Sciatic nerve (tissue), 2 donors: ENCODE measurements at places on chromosomes 13 and 19. TPM values are rescaled to one million over a fixed set of nuclear protein-coding genes. Genes with fewer than 3 reads are reported as not detected.

DNA sequence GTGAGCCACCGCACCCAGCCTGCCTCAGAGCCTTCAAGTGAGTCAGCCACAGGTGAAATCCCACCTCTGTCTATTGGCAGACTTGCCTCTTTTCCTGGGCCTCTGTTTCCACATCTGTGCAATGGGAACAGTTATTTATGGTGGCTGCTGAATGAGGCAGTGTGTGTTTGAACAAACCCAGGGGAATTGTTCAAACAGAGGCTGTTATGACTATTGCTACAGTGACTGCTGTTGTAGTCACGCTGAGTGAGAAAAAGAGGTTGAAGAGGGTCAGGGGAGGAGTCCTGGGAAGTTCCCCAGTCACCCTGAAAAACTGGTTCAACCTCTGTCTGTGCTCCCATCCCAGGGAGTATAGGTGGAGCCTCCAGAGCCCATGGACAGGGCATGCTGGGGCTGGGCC is at the start of gene CEACAM19:
CEACAM19 (plus strand) TSS at position 83 of the 400 bp plus-strand sequence. CDS start 450 bp downstream, outside the sequence.
- DNase-seq: no peak

The CD33 gene
- total RNA-seq: 10.7 TPM

DNA sequence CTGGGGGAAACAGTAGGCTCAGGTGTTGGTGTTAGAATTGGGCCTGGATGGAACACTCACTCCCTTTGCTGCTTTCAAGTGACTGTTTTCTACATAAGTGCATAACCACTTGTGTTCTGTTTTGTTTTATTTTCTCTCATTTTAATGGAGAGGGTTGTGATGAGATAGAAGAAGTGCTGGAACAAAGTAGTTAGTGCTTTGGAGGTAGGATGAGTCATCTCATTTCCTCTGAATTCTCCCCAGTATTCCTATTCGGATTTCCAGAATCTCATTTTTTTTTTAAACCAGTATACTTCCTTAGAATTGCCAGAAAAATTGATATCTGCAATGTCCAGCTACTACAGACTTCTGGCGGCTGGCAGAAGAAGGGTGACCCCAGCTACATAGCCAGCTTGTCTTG is 575.9 kb downstream of the MYO16 start:
- DNase-seq: no peak

DNA sequence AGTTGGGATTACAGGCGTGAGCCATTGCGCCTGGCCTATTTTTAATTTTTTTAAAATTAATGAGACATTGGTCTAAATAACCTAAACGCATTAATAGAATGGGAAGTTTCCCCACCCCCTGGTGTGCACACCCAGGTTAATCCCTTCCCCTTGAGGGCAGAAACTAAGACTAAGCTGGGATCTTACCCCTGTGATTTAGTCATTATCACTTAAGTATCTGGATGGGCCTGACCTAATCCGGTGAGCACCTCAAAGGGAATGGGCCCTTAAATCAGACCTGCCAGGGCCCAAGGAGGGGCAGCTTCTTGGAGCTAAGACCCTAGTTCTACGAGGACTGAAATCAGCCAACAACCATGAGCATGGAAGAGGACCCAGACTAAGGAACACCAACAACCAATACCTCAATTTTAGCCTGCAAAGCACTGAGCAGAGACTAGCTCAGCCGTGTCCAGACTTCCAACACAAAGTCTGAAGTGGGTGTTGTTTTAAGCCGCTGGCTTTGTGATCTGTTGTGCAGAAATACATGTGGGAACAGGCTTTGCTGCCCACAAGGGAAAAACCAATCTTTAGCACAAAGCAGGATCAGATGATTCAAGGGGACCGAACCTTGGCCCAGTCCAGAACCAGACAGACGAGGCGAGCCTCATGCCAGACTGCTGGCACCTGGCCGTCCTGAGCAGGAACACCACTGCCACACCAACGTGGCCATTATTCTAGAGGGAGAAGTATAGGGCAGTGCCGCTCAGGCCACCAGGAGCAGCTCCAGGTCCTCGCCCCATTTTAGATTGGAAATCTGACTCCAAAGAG is 7.1 kb downstream of the UBE2S start:
- DNase-seq: no peak

GRCh38 chr13:53343361-53343744 is 314.7 kb downstream of the OLFM4 start:
- DNase-seq: no peak

The BBC3 gene
- total RNA-seq: 5.4 TPM

The FCGBP gene
- total RNA-seq: 83.1 TPM

DNA sequence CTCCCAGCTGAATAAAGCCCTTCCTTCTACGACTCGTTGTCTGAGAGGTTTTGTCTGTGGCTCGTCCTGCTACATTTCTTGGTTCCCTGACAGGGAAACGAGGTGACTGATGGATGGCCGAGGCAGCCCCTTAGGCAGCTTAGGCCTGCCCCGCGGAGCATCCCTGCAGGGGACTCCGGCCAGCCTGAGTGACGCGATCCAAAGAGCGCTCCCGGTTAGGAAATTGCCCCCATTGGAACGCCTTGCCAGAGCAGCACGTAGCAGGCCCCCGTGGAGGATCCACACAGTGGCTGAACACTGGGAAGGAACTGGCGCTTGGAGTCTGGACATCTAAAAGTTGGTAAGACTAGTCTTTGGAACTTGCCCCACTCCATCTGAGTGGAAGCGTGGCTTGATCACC is 296.8 kb upstream of the SGCG start:
- DNase-seq: no peak

The SIGLEC7 gene
- 2.0 TPM for total RNA-seq

- no peak for DNase-seq
These were observed at the start of gene ZNF177 for GRCh38 chr19:9362905-9363304. ZNF177 (plus strand) TSS chr19:9363013; CDS start chr19:9378312, 15,299 bp downstream.

The ZNF573 gene
- 22.6 TPM for total RNA-seq

GRCh38 chr19:5020368-5020767 is 51.5 kb downstream of the KDM4B start:
- DNase-seq: no peak

- DNase-seq: no peak
These were observed 62.3 kb downstream of the KCNC3 start for GRCh38 chr19:50266896-50267295.

The NXNL1 gene
- total RNA-seq: not detected

The CCDC169 gene
- total RNA-seq: 0.89 TPM

The SIX5 gene
- 26.3 TPM for total RNA-seq

- DNase-seq: no peak
These were observed 2.3 kb upstream of the EPHX3 start for GRCh38 chr19:15234431-15235130.

- DNase-seq: no peak
These were observed 58.1 kb upstream of the KLF2 start for GRCh38 chr19:16266586-16266942.

The LILRA1 gene
- total RNA-seq: 2.3 TPM

DNA sequence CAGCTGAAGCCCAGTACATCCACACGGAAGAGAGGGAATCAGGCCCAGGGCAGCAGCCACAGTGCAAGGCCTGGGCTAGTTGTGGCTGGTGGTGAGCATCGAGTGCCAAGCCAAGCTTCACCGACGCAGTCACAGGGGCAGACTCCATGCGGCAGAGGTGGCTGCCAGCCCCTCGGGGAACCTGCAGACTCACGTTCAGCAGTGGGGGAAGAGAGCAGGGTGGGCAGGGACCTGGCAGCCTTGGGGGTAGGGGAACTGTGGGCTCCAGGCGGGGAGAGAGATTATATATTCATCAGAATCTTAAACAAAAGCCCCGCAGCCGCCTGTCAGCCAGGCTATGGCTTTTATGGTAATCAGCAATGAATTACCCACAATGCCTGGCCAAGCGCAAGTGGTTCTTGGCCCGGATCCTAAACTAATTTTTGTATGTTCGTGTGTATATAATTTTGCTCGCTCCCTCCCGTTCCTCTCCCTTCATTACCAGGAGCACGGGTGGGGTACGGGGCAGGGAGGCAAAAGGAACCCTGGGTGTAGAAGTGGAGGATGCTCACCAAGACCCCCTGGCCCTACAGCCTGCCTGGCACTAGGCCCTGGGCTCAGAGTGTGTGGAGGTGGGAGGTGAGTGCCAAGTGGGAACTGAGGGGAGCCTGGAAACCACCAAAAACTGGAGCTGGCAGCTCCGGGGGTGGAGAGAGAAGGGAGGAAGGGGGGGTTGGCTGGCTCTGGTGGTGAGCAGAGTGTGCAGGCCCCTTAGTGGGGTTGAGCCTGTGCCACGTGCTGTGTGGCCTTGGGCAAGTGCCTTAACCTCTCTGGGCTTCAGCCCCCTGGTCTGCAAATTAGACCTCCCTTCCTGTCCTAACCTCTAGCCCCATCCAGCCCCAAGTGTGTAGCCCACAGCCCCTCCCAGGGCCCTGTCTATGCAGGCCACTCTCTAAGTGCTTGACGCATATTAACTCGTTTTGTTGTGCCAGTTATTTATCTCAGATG is 31.9 kb downstream of the PTPRS start:
- DNase-seq: peak; percentile 86

DNA sequence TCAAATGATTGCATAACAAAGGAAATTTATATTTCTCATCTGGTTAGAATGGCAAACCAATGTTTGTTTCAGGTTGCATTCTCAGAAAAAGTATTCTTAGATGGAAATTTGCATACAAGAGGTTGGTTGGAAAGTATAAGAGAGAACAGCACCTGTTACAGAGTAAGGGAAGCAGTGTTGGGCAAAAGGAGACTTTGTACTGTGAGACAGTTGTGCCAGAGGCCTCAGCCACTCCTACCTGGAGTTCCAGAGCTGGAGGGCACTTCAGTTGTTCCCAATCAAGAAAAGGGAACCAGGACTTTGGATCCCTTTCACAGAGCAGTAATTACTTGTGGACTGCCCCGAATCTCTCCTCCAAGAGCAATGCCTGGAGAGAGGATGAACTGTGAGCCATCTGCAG is 81.8 kb downstream of the SPRY2 start:
- DNase-seq: no peak

The CLC gene
- total RNA-seq: 1.4 TPM

GRCh38 chr13:113448545-113448884 is 4.8 kb downstream of the ADPRHL1 start:
- DNase-seq: peak; percentile 55

GRCh38 chr13:80462567-80462966 is 121.6 kb upstream of the SPRY2 start:
- no peak for DNase-seq

GRCh38 chr19:52343548-52343947 is 7.5 kb downstream of the ZNF610 start:
- DNase-seq: no peak

GRCh38 chr13:113120300-113121182 is 2.1 kb upstream of the F10 start:
- peak; percentile 53 for DNase-seq

The KCNN4 gene
- total RNA-seq: 3.0 TPM

The FPR3 gene
- total RNA-seq: 8.8 TPM

- no peak for DNase-seq
These were observed 69.6 kb downstream of the DCLK1 start for GRCh38 chr13:36061621-36062020.

DNA sequence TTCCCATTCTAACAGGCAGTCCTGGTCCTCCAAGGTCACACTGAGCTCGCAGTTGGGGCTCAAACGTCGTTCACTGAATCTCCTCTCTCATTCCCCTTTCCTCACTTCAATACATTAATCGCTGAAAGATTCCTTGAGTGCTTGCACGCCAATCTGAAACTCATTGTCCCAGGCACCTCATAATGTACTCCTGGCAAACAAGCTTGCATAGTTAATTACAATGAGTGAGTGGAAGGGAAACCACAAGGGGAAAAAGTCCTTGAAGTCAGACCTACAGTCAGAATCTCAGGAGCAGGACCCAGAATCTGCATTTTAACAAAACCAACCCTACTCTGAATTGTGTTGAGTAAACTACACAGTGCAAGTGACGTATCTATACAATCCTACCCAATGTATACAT is 86.9 kb downstream of the CRYL1 start:
- no peak for DNase-seq

The TMEM190 gene
- total RNA-seq: not detected

The PODNL1 gene
- total RNA-seq: 17.8 TPM

- no peak for DNase-seq
These were observed 14.6 kb downstream of the AP3D1 start for GRCh38 chr19:2136796-2137195.

DNA sequence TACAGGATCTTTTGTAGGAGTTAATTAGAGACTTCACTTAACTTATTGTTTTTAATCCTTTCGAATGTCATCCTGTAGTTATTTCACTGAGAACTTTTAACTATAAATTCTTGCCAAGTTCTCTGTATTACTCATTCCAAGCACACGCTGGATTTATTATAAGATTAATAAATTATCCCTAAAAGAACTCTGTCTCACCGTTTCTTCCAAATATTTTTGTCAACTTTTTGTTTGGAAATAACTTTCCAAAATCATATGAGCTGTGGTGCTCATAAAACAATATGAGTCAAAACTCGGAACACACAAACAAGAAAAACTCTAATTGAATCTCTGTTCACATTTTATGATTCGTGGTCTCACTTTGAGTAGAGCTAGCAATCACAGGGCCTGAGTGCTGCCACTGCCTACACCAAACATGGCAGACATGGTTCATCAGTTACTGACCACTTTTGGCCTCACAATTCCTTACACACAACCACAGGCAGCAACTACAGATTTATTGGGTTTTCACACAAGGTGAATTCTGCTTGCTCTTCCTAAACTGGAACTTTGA is 412.0 kb downstream of the FGF14 start:
- DNase-seq: no peak

The ZNF780A gene
- 21.7 TPM for total RNA-seq

DNA sequence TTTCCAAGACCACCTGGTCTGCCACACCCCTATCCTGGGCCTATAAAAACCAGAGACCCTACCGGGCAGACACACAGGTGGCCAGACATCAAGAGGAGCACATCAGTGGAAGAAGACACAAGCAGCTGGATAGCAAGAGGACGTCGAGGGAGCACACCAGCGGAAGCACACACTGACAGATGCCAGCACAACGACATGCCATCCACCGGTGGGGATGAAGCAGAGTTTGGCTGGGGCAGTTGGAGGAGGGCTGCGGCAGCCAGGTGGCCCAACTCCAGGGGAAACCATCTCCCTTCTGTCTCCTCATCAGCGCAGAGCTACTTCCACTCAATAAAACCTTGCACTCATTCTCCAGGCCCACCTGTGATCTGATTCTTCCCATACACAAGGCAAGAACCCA is 200.6 kb downstream of the PCDH17 start:
- DNase-seq: no peak

The ZNF546 gene
- 14.3 TPM for total RNA-seq

GRCh38 chr13:27791901-27792392 is 336 bp upstream of the GSX1 start:
- no peak for DNase-seq

GRCh38 chr19:23402388-23402787 is 7.1 kb upstream of the ZNF91 start:
- DNase-seq: no peak
